ENCODE measurements at places on chromosomes 16 and 17.

DNA sequence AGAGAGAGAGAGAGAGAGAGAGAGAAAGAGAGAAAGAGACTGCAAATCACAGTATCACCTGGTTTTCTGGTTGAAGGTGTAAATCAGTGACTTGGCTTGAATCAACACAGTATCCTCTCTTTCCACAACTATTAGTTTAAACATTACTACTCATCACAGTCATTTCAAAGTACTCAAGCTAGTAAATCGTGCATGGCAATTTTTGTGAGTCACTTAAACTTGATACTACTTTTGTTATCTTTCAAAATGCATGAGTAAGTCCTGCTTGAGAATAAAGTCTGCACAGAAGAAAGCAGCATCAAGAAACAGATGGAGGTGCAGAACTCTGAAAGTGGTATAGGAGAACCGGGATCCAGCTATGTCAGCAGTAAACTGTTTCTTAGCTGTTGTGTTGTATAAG, 535.4 kb downstream of the CDH8 start:
- DNase-seq, result no peak

DNA sequence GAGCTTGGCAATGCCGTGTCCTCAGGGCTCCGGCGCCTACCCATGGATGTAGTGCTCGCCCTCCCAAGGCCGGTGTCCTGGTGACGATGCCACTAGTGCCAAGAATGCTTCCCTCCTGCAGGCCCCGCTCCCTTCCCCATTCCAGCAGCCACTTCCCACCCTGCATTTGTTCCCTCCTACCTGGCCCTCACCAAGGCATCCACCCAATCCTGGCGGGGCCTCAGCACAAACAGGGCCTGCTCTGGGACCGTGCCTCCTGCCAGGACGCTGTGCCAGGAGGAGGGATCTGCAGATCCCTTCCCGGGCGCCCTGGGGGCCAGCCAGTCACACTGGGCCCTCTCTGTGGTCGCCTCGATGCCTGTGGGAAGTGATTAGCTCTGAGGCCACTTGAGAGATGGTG, 25.1 kb downstream of the ABR start:
- DNase-seq, result no peak

GRCh38 chr16:57299009-57299718, 14.7 kb upstream of the PLLP start:
- DNase-seq, result no peak

- DNase-seq, result no peak
Measured at GRCh38 chr17:15220785-15221184, 44.3 kb downstream of the PMP22 start.

DNA sequence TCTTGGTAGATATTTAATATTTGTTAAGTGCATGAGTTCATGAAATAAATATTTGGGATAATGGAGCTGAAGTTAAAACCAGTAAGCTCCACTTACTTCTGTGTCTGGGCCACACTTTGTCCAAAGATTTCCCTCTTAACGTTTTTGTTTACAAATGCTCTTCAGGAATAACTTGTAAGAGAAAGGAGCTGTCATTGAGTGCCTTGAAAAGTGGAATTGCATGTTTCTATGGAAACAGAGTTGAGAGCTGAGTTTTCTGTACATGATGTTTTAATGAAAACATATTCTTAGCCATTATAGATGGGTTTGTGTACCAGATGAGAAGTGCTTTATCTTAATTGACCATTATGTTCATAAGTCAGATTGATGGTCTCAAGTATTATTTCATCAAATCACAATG, 1045.4 kb upstream of the EEF2KMT start:
- no peak for DNase-seq

- no peak for DNase-seq
Measured at GRCh38 chr17:57767561-57767960, 22.5 kb upstream of the CCDC182 start.

DNA sequence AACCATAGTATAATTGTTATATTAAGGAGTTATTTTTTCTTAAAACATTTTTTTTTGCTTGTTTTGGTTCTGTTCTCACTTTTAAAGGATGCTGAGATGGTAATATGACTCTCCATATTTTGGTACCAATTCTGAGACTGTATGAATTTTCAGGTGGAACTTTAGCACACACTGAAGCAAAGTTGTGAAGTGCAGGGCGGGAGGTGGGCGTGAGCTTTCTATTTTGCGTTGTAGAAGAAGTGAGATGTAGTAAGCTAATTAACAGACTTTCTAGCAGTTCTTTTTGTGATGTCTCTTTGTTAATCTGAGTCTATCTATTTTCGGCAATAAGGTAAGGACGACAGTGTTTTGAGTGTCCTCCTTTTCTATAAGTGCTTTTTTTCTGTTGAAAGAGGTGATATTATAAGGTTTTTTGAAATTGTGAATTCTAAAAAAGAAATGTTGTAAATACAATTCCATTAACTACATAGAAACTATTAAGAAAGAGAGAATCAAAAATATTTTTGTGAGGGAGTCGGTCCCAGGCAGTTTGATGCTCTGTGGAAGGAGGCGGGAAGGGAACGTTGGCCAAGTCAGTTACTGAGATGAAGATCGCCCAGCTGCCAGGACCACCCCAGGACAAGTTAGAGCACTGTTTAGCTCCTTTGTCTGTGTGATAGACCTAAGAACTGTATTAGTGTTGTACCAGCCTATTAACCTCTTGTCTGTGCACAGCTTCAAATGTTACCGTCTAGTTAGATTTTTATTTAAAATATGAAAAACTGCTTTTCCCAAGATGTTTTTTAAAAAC, 65.0 kb downstream of the CCDC182 start:
- no peak for DNase-seq

DNA sequence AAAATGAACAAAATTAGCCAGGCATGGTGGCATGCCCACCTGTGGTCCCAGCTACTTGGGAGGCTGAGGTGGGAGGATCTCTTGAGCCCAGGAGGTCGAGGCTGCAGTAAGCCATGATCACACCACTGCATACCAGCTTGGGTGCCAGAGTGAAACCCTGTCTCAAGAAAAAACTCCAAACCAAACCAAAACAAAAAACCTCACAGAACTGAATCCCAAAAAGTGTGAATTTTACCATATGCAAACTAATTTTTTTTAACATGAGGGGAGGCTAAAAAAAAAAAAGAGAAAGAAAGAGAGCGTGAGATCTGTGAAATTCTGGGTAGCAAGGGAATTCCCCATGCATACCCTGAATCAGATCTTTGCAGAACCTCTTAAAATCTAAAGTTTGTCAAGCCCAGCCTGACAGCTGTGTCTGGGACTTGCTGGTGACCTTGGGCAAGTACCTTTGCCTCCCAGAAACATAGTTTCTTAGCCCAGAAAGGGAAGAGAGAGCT, 17.1 kb upstream of the CDH1 start:
- DNase-seq, result no peak

DNA sequence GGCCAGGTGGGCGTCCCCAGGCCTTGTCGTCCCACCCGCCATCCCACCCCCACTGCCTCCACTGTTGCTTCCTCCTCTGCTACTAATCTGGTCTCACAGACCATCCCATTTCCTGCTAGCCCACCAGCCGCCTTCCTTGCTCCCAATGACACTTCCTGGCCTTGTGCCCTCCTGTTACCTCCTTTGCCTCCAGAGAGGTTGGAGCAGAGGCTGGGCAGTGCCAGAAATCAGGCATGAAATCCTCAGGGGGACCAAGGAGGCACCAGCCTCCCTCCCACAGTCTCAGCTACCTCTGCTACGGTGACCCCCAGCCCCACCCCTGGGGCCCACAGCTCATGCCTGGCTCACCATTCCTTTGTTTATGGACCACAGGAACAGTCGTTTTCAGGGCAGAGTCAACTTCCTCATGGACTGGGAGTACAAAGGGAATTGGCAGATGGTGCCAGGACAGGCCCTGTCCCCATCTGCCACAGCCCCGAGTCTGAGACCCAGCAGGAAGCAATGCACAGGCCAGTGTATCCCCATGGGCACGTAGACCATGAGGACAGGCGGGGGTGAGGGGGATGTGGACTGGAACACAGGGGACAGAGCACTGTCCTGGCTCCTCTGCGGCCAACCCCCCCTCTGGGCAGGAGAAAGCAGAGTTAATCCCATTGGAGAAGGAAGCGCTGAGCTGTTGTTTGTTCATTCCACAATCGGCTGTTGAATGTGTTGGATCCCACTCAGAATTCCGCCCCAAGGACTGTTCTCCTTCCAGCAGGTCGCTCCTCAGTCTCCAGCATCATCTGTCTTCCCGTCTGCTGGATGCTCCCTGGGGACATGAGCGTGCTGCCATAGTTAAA, 2.2 kb upstream of the CDH5 start:
- DNase-seq, result no peak

DNA sequence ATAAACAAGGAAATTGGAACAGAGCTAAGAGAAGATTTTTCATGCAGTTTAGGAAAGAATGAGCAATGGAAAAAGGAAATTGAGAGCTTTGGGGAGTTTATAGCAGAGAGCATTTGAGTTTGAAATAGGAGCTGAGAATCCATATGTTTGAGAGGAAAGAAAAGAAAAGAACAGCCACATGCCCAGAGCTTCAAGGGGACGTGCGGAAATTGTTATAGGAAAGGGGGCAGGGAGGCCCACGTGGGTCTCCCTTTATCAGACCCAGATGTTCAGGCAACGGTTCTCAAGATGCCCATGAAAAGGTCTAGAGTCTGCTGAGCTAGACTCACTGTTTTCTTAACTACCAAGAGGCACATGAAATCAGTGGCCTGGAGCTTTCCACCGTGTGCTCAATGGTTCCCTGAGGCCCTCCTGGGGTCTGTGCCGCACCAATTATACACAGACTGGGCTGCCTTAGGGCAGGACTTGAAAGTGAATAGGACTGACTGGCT, 31.2 kb downstream of the CHD9 start:
- DNase-seq, result no peak
